Renal pelvis (tissue), 12 donors: ENCODE measurements at places on chromosomes 4 and X. TPM values are rescaled to one million over a fixed set of nuclear protein-coding genes. Genes with fewer than 3 reads are reported as not detected.

Gene TENM3
- 21.5 TPM for polyA plus RNA-seq

Gene ADH4
- polyA plus RNA-seq: 1.1 TPM

DNA sequence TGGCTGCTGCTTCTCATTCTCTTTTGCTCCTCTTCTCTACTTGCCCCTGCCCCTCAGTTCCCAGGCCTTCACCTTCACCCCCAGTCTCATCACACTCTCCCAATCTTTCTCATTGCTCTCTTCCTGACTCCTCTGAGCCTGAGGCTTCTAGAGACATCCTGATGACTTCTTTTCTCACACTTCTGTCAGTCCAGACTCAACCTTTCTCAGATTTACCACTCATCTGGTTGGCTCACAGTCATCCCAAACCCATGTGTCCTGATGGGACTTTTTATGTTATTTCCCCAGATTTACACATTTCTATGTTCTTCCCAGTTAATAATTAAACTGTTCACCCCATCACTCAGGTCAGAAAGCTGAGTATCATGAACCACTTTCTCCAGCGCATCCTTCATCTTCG lies 68.0 kb downstream of the TMA16 start:
- DNase-seq: no peak

DNA sequence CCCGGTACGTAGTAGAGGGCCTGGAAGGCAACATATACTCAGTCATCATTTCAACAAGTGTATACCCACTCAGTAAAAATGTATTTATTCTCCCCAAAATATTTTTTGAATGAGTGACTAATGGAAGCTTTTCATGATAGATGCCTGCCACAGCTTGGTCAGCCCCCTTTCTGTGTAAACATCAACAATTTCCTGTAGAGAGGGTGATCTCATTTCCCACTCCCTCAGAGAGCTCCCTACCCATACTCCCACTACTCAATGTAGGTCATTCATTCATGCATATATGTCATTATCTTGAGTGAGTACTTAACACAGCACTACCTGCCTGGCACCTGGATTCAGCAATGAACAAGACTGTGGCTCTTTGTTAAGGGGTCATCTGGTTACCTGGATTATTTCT lies 81.9 kb downstream of the STK32B start:
- DNase-seq: no peak

Gene PLRG1
- 113 TPM for polyA plus RNA-seq

- DNase-seq: no peak
These were observed 10.0 kb upstream of the ANOS1 start for GRCh38 chrX:8741981-8742380.
